Natural killer cell (primary cell): ENCODE measurements at places on chromosomes 1 and 21. TPM values are rescaled to one million over a fixed set of nuclear protein-coding genes. Genes with fewer than 3 reads are reported as not detected.

Gene NPHS2
- not detected for total RNA-seq

Gene HSD3B2
- not detected for total RNA-seq

- DNase-seq: no peak
Observed at GRCh38 chr21:39123375-39123774, 59.9 kb downstream of the PSMG1 start.

- no peak for DNase-seq
Observed at GRCh38 chr1:18511874-18512150, 31.1 kb downstream of the KLHDC7A start.

DNA sequence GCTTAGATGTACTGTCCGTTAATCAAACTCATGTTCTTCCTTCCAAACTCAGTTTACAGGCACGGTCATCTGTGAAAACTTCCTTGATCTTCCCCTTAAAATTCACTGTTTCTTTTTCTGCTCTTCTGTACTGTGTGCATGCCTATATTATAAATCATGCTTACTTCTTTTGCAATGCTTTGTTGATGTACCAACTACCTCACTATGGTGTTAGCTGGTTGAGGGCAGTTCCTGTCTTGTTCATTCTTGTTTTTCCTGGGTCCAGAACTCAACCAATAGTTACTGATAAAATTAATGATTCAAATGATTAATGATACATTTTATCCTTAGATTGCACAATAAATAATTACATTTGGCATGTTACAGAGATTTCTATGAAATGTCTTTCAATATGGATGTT, 163.8 kb downstream of the CHRM3 start:
- no peak for DNase-seq

Gene ZNF683
- 19.7 TPM for total RNA-seq

DNA sequence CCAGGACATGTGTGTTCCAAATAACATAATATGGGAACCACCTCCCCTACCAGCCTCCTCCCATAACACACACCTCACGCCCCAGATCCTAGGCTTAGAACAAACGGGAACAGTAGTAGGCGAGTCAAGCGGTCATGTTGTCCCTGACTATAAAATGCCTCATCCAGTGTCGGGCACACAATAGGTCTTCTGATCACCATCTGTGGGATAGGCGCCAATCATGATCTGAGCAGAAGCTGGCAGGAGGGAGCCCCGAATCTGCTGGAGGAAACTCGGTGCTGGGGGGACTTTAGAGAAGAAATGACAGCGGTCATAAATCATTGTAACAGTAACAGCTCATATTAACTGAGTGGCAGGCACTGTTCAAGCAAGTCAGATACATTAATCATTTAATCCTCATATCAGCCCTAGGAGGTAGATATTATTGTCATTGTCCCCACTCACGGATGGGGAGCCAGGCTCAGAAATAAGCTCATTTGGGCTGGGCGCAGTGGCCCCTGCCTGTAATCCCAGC, 13.4 kb downstream of the ALPL start:
- no peak for DNase-seq

DNA sequence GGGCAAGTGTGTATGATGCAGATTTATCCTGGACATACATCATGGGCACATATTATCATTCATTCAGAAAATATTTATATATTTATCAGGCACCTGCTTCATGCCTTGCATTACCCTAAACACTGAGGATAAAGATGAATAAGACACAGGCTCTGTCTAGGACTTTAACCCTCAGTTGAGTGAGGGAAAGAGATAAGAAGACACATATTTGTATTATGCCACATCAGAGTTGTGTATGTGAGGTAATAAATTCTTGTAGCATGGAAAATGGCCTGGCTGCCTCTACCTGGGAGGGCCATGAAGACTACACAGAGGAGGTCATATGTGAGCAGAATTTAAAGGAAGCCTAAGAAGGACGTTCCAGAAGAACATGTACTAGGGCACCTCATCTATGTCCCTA, 275.8 kb upstream of the ST6GALNAC5 start:
- DNase-seq: no peak

Gene MROH9
- total RNA-seq: not detected

- DNase-seq: no peak
Observed at GRCh38 chr1:8090241-8090702, 64.2 kb upstream of the ERRFI1 start.

DNA sequence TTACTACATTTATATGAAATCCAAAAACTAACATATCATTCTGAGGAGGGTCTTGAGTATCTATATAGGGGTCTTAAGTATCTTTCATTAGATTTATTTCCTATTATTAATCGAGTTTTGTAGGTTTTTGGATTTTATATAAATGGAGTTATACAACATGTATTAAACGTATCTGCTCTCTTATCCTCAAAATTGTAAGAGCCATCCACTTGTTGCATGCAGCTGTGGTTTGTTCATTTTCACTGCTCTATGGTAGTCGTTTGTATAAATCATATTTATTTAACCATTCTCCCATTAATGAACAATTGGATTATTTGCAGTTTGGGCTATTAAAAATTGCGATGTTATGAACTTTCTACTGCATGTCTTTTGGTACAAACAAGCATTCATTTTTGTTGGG, 97.1 kb downstream of the ENAH start:
- DNase-seq: no peak

- DNase-seq: no peak
Observed at GRCh38 chr1:115728341-115728740, 40.2 kb downstream of the CASQ2 start.

DNA sequence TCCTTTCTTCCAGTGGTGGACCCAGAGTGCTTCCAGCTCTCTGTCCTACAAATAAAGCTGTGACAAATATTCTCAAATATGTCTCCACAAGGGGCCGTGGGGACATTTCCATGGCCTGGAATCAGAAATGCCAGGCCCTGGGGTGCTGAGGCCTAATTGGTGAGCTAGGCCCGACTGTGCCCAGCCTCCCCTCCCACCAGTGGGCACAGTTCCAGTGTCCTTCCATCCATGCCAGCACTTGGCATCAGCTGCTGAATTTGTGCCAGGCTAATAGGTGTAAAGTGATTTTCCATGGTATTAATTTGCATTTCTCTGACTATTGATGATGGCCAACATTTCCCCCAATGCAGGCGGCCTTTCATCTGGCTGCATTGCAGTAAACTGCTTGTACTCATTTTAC, 48.5 kb upstream of the B3GALT5 start:
- DNase-seq: no peak

DNA sequence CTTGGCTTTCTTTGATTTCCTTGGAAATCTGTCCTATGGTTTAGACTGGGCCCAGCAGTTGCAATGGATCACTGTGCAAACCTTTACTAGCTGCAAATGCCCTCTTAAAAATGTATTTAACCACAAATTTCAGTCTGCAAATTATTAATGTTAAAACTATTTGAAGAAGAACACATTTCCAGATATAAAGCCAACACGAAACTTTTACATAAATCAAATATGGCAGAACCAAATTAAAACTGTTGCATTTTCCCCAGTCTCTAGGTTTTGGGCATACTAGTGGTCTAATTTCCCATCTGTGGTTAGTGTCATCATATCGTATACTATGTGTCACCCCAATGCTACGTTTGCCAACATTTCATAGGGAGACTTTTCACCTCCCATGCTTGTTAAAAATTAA, 52.3 kb downstream of the HMCN1 start:
- no peak for DNase-seq

Gene GBP5
- total RNA-seq: 249 TPM

DNA sequence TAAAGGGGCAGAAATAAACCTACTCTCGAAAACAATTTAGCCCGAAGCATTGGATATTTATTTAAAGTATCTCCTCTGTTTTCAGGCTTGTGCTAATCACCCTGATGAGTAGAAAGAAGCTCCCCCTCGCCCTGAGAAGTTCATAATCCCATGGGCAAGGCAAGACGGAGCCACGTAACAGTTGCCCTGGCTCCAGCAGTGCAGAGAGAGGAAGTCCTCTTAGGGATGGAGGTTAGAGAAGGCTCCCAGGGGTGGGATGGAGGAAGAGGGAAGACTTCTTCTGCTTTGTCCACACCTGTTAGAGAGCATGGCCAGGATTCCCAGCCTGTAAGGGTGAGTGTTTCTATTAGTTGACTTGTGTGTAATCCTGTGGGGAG, 3.4 kb upstream of the GPR25 start:
- no peak for DNase-seq

Gene HES5
- total RNA-seq: not detected

- DNase-seq: no peak
Observed at GRCh38 chr1:59188413-59189213, 108.3 kb upstream of the FGGY start.

DNA sequence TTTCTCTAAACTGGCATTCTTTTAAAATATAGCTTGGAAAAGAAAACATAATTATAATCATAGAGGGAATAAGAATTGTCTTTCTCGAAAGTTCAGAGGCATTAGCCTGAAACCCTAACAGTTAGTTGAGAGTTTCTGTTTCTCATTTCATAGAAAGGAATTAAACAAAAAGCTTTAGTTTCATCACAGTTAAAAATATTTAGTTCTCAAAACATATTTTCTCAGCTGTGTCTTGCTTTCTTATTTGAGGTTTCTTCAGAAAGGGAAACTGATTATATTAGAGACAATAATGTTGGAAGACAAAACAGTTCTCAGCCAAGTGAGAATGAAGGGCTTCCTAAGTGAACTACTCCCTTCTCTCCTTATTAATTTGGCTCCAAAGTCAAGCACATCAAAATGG, 75.4 kb upstream of the C1orf105 start:
- DNase-seq: no peak

Gene CCDC18
- total RNA-seq: 11.7 TPM

GRCh38 chr1:6507461-6507911, 16.0 kb upstream of the PLEKHG5 start:
- no peak for DNase-seq

Gene CR1
- 2.6 TPM for total RNA-seq

DNA sequence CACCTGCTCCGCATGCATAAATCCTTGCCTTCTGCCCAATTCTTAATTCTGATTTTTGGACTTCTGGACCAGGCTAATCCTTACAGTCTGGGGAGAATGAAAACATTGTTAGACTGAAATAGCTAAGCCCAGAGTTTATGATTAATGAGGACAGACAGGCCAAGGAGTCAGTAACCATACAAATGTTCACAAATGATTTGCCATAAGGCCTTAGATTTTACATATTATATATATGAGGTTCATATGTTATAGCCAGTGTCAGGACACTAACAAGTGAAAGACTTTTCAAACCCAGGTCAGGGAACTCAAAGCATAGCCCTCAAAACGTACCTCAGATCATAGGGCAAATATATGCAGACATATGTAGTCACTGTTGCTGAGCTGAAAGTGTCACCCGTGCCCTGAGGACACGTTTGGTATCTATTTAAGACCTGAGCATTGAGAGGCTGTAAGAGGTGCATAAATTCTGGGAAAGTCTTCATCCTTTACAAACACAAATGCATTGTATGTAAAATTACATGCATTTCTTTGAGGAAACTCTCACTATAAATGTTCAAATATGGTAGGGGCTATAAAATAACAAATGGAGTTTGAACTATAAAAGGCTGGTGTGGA, 45.3 kb upstream of the FBXO28 start:
- DNase-seq: no peak

DNA sequence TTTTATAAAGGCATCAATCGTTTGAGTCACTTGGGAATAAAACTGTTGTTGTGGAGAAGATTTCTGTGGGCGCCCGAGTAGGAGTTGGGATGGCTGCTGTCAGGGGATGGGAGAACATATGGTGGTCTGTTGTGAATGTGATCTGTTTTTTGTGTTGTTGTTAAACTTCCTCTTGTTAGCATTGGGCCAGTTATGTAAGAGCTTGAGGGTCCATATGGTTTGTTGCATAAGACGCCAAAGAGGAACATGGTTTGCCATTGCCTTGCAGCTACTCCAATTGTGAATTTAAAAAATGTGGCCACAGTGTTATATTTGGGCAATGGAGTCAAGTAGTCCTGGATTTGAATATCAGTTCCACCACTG, 136.1 kb upstream of the JUN start:
- DNase-seq: no peak

GRCh38 chr1:35572296-35572695, 818 bp upstream of the TFAP2E start:
- DNase-seq: no peak

GRCh38 chr1:1452882-1453281, 3.4 kb downstream of the ATAD3C start:
- no peak for DNase-seq

- DNase-seq: no peak
Observed at GRCh38 chr1:165668184-165668583, 30.2 kb downstream of the ALDH9A1 start.

DNA sequence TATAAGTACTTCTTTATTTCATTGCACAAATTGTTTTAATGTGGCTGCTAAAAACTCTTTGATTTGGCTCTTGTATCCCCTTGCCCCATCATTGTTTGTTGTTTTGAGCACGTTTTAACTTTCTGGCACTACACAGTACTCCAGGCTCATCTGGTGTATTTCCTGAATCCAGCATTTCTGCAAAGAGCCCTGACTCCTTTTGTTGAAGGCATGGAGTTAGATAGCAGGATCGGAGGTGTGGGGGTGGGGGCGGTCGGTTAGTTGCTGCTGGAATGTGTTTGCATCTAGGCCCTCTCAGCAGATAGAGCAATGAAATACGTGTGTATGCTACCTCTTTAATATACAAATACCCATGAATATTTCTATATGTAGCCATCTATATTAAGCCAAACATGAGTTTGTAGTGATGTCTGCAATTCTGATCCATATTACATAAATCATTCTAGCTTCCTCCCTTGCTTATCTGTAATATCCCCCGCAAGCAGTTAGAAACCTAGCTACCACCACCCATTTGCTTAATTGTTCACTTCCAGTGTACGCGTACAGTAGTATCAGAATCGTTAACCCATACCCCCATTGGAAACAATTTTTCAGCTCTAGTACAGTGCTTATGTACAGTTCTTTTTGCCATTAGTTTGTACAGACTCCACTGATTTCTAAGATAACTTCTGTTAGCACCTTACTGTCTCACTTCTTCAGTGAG, 106.0 kb downstream of the NOS1AP start:
- DNase-seq: no peak

Gene BEND5
- total RNA-seq: 5.1 TPM

GRCh38 chr1:168116327-168116799, 20.4 kb downstream of the GPR161 start:
- DNase-seq: no peak

GRCh38 chr1:244028701-244029100, 22.4 kb upstream of the ZBTB18 start:
- DNase-seq: no peak

GRCh38 chr1:54888080-54888733, 1.2 kb upstream of the DHCR24 start:
- no peak for DNase-seq

- DNase-seq: peak; percentile 37
Observed at GRCh38 chr21:37675202-37675801, 241.0 kb downstream of the KCNJ6 start.
